ENCODE measurements at places on chromosomes 11 and 22. TPM values are rescaled to one million over a fixed set of nuclear protein-coding genes. Genes with fewer than 3 reads are reported as not detected.

DNA sequence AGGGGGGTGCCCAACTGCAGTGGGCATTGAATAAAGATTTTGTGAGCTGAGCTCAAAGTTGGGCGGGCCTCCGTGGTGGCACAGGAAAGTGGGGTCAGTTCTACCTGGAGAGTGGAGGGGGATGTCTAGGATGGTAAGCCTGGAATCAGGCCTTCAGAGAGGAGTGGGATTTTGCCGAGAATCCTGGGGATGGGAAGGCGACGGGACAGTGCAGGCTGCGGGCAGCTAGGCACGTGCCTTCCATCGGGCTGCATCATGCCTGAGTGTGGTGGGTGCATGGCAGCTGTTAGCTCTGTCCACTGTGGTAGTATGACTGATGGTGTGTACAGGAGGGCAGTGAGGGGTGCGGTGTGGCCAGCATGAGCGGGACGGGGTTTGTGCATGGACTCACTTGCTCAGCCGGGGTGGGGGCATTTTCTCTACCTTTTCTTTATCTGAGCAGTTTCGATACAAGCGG, 3.6 kb downstream of the SHANK3 start:
- no peak for DNase-seq

DNA sequence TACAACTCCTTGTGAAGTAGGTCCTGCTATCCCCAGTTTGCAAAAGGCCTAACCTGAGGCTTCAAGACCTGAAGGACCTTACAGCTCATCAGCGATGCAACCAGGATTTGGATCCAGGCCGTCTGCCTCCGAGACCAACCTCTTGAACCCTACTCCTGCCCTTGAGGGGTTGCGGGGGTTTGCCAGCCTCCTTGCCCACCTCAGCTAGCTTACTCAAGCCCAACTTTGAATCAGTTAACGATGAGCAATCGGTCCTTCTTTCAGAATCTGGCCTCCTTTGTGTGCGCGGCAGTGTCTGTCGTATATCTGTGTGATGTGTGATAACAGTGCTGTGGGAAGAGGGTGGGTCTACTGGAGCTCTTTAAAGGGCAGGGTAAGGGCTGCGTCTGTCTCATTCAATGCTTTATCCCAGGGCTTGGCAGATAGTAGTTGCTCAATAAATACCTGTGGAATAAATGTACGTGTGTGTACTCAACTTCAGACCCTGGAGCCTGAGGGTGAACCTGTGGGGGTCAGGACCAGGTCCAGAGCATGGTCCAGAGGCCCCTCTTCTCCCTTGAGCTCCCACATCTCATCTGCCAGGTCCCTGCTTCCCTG, 3.2 kb downstream of the CHRM1 start:
- no peak for DNase-seq

The TMEM191C gene
- total RNA-seq: 0.71 TPM

DNA sequence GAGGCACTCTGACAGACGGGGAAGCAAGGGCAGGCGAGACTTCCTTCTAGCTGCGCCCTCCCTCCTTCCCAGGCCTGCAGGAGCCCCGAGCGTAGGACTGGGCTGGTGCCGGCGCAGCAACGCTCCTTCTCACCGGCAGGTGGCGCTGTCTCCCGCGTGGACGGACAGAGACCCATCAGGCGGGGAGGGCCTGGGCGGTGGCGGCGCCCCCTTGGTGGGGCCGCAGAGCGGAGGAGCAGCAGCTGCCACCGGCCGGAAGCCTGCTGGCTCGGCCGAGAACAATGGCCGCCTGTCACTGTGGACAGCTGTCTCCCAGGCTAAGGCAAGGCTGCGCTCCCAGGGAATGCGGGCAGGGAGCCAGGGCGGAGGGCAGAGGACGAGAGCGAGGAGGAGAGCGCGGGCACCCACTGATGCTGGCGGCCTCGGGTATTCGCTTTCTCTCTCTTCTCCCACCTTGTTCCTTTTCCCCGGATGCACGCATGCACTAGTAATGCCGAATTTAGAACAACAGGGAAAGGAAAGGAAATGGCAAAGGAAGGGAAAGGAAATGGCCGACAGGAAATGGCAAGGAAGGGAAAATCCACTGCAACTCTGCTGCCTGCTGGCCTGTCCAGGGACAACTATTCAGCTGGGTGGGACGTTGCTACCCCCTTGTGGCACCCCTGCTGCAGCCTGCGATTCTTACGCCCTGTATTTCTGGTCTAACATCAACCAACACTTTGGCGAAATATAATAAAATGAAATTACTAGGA, 14.4 kb downstream of the PPM1F start:
- DNase-seq: peak; percentile 97

The PRG3 gene
- not detected for total RNA-seq

DNA sequence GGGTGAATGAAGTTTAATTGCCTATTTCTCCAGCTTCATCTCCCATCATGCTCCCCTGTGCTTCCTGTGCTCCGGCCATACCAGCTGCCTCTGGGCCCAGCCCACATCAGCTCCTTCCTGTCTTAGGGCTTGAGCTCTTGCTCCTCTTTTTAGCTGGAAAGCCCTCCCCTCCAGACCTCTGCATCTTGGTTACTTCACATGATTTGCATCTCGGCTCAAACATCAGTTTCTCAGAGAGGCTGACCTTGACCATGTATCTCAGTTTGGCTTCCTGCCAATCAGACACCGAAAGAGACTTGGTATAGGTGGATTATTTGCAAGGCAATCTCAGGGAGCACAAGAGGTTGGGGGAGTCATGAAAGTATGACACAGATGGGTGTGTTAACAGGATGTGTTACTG, 73.2 kb upstream of the TIMP3 start:
- DNase-seq: no peak

The DEFB131B gene
- total RNA-seq: not detected

DNA sequence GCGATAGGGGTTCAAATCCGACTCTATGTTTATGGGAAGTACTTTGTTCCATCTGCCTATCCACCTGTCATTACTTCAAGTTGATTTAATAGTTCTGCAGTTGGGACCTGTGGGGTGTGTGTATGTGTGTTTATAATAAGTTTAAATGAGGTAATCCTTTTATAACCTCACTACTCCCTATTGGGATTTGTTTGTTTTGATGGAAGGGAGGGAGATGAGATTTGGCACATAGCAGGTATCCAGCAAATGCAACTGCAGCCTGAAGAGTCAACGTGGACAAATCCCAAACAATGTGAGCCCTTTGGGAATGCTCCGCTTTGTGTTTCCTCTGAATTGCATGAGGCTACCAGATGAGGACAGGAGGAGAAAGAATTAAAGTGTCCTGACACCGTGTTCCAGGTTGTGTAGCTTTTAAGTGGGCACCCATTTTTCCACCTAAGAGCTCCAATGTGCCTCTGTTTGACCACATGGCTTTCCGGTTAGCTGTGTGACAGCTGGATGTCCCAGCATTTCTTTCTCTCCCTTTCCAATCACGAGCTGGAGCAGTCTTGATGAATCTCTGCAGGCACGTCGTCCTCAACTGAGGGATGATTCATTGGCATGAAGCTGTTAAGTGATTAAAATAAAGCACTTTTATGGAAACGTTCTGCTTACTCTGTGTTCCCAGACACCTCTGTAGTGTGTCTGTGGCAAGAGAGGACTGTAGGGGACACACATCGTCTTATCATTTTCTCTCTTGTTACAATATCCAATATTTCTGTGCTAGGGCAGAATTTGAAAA, 610.7 kb downstream of the NTM start:
- no peak for DNase-seq

DNA sequence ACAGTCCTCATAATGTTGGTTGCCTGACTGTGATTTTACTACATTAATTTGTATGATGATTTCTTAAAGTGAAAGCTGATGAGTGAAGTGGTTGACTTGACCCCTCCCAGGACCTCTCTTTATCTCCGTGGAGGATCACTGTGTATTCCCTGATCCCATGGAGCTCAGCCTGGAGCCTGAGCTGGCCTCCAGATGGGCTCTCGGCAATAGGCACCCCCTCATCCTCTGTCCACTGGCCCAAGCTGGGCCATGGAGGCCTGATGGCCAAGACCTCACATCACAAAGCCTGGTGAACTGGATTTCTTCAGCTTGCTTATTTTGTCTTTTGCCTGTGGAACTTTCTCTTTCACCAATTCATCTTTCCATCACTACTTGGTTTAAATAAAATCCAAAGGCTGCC, 75.2 kb downstream of the WNT11 start:
- no peak for DNase-seq

The MOV10L1 gene
- 0.82 TPM for total RNA-seq

GRCh38 chr11:57330029-57330428, 5.3 kb upstream of the TNKS1BP1 start:
- DNase-seq: no peak

- no peak for DNase-seq
Measured at GRCh38 chr11:103844327-103845215, 191.9 kb upstream of the DDI1 start.

DNA sequence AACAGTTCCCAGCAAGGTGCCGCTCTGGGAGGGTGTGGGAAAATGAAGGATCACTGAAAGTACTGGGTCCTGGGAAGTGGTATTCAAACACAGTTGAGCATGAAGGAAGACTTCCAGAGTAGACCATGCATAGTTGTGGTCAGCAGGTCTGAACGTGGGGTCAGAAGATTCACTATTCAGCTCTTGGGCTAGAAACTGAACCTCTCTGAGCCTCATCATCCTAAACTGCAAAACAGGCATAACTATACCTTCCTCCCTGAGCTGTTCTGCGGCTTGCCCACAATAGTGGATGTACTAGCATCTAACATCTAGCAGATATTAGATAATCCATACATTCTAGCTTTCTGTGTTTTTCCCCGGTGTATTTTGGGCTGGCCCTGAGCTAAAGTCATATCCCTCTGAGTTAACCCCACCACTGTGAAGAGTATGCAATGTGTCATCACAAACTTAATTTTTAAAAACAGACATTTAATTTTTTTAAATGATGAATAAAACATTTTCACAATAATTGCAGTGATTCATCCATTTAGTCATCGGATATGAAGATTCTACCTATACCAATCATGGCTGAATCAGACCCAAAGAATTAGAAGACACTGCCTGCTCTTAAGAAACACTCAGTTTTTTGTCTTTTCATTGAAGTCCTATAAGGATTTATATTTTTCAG, 179.1 kb downstream of the BLID start:
- DNase-seq: no peak

GRCh38 chr11:43868852-43869567, 11.6 kb upstream of the ALKBH3 start:
- DNase-seq: no peak

The CRYBA4 gene
- not detected for total RNA-seq

The TMEM45B gene
- 1.4 TPM for total RNA-seq

The ADAMTS8 gene
- 8.4 TPM for total RNA-seq

The ZPR1 gene
- total RNA-seq: 25.5 TPM

DNA sequence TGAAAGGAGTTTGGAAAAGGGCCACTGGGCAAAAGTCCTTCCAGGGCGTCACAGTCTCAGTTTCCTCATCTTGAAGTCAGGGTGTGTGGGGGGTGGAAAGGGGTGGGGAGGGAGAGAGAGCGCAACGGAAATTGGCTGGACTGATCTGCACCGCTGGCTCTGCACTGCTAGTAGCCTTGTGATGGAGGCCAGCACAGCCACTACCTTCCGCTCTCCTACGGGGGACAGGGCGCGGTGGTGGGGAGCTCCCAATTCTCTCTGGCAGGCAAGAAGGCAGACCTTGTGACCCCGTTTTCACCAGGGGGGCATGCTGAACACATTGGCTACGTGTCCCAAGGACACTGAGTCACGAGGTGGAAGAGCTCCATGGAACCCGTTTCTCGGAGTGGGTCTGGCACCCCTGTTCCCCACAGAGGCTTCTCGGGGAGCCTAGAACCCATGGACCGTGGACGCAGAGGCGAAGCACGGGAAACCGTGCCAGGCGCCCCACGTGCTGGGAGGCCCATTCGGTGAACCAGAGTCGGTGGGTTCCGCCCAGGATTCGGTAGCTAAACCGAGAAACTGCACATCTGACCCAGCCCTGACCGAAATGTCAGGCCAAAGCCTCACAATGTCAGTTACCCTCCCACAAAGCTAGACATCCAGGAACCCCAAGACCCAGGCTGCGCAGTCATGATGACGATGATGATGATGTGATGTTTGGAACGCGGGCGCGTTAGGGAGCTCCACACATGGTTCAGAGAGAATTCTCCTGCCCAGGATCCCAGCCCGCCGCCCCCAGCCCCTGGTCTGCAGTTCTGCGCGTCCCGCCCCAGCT, 28.3 kb upstream of the WNT11 start:
- peak; percentile 89 for DNase-seq

DNA sequence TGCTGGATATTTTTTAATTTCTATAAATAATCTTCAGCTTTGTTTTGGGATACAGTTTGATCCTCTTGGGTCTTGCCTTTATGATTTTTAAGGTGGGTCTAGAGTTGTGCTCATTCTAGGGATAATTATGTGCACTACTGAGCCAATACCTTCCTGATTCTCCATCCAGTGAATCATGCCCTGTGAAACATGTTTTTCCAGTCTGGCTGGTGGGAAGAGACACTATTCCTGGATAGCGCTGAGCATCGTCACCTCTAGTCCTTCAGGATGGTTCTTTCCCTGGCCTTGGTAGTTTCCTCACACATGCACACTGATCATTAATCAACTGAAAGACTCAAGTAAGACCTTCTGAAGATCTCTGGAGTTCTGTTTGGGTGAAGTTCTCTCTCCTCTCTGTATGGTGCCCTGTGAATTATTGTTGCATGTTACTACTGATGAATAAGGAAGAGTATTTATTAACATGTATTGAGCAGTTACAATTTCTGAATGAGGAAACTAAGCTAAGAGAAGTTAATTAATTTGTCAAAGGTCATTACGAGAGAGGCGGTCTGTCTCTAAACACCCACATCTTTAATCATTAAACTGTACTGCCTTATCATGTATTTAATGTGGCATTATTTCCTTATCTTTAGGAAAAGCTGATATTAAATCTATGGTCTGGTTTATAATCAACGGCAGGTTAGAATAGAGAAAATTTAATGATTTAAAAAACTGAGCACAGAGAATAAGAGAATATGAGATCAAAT, 39.1 kb upstream of the LIPT2 start:
- no peak for DNase-seq

The PKP3 gene
- not detected for total RNA-seq

- peak; percentile 11 for DNase-seq
Measured at GRCh38 chr22:47586038-47586437, 823.6 kb downstream of the TBC1D22A start.
